ENCODE measurements at places on chromosomes 5 and 9.

GRCh38 chr5:17075236-17075635 is 139.1 kb upstream of the MYO10 start:
- DNase-seq: no peak

DNA sequence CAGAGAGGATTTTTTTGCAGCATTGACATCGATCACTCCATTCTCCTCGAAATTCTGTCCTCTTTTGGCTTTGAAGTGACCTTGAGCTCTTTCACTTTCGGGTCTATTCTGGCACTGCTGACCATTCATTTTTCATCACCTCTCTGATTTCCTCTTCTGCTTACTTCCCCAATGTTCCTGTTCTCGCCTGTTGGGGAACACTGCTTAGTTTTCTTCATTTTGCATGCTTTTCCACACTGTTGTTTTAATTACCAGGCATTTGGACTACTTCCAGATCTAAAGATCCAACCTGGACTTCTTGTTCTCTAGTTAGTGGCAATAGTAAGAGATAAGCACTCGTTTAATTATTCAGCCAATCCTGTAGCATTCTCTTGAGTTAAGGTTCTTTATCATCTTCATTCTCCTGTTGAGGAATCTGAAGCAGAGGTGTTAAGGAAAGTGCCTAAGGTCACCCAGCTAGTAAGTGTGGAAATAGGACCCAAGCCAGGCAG is 53.4 kb downstream of the MAN2A1 start:
- no peak for DNase-seq

DNA sequence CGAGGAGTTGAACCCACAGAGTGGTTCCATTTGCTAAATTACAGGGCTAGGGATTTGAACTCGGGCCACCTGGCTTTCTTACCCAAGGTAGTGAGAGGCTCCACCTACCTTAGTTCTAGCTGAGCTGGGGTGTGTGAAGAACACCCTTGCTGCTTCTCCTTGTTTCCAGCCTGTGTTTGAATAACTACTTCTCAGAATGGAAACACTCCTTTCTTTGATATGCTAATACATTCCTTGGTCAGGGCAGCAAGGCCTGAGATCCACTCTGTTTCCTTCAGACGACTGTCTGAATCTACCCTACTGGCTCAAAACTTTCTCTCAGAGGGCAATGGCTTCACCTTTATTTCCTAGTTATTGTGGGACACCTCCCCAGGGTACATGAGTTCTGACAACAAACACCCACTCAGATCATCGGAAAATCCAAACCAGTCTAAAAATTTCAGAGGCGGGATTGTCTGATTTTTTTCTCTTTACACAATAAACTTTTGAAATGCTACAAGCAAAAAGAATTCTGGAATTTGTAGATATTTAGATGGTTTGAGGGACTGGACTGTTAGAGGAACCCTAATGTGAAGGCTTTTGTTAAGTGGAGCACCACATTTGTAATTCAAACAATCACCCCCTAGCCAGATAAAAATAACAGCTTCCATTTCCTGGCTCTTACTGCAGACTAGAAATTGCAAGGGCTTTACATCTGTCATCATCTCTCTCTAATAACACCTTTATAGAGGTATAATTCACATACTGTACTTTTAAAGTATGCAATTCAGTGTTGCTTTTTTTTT is 4.0 kb upstream of the ATP6V1G1 start:
- no peak for DNase-seq

- no peak for DNase-seq
These were observed 68.5 kb downstream of the GHR start for GRCh38 chr5:42491699-42492098.

DNA sequence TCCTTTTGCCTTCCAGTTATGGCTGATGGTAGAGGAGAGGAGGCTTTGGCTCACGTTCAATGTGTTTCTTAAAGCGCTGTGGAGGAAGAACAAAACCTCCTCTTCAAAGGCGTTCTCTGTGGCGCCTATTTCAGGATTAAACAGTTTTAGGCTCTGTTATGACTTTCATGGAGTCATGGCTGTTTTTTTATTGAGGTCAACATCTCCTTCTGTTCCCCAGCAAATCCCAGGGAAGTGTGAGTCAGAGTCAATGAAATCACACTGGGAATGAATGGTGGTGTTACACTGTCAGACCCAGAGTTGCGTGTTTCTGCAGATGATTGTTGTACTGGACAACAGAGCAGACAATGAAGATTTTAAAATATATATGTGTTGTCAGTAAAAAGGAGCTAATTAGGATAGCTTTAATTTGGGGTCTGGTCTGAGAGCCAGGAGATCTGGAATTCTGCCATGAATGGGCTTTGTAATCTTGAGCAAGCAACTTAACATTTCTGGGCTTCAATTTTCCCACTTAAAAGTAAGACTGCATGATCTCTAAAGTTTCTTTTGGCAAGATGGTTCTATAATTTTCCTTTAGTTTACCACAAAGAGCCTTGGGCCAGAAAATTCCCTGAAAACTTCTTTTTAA is 240.7 kb downstream of the CSNK1G3 start:
- DNase-seq: no peak

- no peak for DNase-seq
These were observed 14.1 kb upstream of the SPARC start for GRCh38 chr5:151700820-151701219.

GRCh38 chr9:93540305-93540704 is 36.1 kb upstream of the PHF2 start:
- no peak for DNase-seq
